ENCODE measurements at places on chromosomes 16 and 17.

- DNase-seq = no peak
Measured at GRCh38 chr17:79135628-79136405, 61.2 kb downstream of the ENGASE start.

DNA sequence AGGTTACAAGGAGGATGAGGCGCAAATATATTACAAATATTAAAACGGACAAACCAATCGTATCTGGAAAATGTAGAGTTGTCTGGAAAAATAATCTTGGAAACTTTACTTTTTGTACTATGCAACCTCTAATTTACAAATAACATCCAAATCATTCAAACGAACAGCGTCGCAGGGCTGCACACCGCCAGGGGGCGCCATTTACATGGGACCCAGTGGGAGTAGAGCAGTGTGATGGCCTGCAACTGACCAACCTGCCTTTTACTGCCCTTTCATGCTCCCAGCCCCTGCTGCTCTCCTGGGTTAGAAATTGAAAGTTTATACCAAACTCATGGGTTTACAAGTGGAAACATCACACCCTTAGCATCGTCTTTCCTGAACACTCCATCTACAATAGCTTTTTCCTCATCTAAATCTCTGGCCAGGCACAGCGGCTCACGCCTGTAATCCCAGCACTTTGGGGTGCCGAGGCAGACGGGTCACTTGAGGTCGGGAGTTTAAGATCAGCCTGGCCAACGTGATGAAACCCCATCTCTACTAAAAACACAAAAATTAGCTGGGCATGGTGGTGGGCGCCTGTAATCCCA lies 10.0 kb downstream of the PITPNC1 start:
- no peak for DNase-seq

DNA sequence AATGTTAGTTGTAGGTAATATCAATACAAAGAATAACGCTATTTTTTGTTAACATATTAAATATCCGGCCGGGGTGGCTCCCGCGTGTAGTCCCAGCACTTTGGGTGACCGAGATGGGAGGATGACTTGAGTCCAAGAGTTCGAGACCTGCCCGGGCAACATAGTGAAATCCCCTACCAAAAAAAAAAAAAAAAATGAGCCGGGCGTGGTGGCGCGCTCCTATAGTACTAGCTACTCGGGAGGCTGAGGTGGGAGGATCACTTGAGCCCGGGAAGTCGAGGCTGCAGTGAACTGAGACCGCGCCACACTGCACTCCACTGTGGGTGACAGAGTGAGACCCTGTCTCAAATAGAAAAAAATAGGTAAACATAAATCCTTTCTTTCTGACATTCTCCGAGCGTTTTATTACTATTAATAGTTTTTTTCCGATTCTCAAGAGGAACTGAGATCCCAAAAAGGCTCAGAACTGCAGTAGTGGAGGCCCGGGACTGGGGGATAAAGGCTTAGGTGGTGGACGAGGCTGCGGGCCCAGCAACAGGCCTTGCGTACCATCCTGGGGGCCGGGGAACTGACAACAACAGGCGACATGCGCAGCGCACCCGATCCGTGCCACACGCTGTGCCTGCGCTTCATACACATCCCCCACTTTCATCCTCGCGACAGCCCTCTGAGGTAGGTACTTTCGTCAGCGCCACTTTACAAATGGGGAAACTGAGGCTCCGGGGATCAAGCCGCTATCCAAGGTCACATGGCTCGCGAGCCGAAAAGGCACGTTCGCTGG lies 919 bp downstream of the N4BP1 start:
- DNase-seq = no peak

DNA sequence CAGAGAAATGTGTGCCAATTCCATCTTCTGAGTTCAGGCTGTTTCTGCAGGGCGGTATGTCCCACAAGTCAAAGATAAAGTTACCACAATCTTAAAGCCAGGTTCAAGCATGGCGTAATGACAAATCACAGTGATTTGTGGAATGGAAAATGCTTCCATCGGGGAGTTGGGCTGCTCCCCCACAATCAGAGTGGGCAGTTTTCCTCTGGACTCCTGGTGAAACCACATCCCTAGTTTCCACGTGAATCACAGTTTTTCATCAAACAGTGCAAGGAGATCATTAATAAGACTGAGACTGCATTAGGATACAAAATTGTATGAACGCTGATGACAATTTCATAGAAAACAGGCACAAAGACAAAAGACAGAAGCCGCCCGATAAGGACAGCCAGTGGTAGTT lies 3.6 kb downstream of the LITAF start:
- DNase-seq = no peak

GRCh38 chr16:67552476-67552875 lies 9.8 kb upstream of the CTCF start:
- no peak for DNase-seq

DNA sequence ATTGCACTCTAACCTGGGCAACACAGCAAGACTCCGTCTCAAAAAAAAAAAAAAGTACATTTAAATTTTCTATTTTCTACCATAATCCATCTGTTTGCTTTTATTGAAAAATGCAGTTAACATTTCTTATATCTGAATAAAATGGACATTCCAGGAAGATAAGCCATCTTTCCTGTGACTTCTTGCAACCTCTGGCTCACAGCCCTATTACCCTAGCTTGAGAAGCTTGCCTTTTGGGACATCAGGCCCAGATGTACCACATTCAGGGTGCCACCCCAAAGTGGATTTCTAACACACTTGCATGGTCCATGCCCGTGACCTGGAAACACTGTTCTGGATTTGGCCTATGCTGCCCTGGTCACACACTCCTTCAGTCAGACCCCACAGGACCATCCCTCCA lies 30.1 kb upstream of the DDX52 start:
- DNase-seq = no peak

DNA sequence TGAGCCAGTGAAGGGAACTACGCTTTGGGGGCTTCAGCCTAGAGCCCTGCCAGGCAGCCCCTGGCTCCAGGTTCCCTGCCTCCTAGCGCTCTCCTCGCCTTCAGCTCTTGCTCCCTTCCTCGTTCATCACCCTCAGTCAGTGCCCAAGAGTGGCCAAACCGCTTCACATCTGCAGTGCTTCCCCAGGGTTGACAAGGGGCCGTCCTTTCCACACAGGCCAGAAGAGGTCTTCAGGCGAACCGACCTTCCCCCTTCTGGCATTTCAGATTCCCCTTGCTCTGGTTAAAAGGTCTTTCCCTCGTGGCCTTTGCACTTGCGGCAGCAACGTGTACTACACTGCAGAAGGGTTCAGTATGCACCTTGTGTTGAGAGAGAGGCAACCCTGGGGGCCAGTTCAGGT lies 4.1 kb downstream of the RASD1 start:
- no peak for DNase-seq

GRCh38 chr16:48244863-48245195 lies 729 bp downstream of the LONP2 start:
- no peak for DNase-seq

DNA sequence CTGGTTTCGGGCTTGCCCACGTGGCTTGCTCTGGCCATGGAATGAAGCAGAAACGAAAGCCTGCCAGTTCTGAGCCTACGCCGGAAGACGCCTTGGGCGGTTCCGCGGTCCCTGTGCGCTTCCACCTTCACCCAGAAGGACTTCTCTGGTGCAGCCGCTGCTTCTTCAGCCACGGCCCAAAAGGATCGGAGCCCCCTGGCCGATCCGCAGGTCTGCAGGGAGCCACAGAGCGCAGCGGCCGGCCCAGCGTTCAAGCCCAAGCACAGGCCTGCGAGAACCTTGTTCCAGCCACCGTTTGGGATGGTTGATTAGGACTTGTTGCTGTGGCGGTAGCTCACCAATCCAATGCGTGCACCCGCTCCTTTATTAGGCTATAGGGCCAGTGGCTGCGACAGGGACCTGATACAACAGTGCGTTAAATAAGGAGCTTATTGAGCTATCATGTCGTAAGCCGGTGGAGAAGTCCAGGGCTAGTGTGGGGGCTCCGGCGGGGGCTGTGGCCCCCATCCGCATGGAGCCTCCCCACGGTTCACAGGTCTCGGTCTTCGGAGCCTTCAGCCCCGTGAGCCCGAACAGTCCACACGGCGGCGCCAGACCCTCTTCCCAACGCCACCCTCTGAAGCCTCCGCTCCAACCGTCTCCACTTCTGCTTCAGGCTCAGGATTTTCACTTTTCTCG lies 10.2 kb upstream of the MPP2 start:
- no peak for DNase-seq

DNA sequence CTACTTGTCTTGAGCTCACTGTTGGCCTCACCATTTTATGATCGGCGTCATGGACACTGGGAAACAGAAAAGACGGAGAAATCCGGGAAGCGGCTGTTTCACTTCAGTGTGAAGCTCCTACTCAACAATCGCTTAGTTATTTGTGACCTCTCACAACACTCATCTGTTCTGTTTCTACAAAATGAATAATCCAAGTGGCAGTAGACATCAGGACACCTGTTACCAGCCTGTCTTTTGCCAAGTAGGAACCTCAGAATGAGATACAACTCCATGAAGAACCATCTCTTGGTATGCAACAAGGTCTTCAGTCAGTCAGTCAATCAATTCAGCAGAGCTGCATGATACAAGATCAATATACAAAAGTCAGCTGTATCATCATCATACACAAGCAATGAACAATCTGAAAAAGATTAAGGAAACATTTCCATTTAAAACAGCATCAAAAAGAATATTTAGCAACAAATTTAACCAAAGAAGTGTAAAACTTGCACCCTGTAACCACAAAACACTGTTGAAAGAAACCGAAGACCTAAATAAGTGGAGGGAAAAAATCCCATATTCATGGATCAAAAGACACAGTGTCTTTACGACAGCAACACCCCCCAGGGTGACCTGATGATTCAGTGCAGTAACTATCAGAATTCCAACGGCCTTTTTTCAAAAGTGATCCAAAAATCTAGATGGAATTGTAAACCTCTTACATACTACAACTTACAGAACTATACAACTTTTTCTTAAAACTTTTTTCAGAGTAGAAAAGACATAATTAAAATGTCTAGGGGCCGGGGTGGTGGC lies 63.4 kb downstream of the ANKRD11 start:
- no peak for DNase-seq

DNA sequence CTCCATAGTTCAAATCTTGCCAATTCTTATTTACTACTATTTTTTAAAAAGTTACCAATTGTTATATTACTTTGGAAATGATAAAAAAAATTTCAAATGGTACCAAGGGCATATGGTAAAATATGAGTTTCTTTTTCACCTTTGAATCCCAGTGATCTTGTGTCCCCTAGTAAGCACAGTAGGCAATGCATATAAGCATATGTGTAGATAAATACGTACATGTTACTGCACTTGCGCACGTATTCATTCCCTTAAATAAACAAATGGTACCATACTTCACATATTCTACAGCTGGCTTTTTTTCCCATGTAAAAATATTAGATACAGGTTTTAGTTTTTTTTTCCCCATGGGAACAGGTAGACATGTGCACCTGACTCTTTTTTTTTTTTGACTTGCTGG lies 27.6 kb downstream of the HEATR9 start:
- no peak for DNase-seq

DNA sequence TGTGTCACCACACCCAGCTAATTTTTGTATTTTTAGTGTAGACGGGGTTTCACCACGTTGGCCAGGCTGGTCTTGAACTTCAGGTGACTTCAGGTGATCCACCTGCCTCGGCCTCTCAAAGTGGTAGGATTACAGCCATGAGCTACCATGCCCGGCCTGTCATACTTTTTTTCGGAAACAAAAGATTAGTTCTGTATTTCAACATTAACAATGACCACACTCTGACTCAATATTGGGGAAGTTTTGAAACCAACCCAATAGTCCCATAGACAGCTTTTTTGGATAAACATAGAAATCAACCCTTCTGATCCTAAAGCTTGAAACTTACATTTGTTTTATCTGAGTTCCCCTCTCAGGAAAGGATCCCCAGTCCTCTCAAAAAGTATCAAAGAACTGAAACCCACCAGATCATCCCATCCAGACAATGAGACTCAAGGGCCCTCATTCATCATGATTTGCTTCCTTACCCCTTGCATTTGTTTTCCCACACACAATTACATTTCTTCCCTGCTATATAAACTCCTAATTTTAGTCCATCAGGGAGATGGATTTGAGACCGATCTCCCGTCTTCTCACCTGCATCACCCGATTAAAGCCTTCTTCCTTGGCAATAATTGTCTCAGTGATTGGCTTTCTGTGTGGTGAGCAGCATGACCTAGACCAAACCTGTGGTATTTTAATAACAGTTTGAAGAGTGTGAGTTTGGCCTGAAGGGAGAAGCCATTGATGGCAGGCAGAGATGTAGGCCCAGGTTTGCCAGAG lies 7.2 kb upstream of the AGRP start:
- DNase-seq = no peak

All from keratinocyte (primary cell).